Fibroblast of the conjunctiva (primary cell): ENCODE measurements at places on chromosomes 3 and 15.

DNA sequence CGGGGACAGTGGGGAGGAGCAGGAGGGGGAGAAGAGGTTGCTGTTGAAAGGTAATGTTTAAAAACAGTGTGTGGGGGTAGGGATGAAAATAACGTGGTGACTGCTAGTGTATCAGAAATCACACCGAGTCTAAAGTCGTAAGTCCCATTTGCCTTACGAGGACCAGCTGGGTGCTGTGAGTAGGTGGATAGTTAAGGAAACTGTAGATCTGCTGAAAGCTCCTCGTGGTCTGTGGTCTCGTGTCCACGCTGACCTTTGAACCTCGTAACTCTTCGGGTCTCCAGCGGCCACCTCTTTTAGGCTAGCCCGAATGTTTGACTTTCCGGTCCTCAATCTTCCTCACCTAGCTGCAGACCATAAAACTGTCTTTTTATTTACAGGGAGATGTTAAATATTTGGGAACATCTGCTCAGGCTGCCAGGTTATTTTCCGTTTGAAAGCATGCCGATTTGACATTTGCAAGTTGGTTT is 29.3 kb upstream of the ST3GAL6 start:
- no peak for DNase-seq

DNA sequence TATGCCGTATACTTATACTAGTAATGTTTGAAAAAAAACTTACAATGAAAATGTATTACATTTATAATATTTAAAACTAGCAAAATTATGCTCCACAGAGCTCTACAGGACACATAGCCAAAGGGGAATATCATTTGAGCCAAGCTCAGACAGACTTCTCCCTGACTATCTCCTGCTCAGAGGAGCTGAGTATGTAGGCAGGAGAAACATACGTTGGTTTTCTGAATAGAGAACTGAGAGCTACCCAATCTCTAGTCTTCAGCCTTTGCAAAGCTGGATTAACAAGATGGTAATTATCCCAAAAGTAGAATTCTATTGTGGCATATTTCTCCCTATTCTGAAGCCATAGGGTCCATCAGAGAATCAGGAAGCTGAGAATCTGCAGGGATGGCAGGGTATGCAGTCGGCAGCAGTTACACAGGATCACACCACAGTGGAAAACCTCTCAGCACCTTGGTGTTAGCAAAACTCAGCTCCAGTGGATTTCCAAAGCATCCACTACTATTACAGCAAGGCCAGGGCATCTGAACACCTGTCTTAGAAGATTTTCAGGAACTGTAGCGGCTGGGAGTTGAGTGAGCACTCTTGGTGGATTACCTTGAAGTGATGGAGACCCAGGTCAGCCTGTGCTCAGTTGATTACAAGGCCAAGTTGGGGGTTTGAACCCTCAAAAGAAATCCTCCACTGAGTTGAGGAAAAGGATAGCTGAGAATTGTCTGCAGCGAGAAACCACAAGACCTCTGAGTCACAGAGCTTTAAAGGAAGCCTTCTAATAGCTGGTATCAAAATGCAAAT is 30.1 kb downstream of the GPR15 start:
- no peak for DNase-seq

DNA sequence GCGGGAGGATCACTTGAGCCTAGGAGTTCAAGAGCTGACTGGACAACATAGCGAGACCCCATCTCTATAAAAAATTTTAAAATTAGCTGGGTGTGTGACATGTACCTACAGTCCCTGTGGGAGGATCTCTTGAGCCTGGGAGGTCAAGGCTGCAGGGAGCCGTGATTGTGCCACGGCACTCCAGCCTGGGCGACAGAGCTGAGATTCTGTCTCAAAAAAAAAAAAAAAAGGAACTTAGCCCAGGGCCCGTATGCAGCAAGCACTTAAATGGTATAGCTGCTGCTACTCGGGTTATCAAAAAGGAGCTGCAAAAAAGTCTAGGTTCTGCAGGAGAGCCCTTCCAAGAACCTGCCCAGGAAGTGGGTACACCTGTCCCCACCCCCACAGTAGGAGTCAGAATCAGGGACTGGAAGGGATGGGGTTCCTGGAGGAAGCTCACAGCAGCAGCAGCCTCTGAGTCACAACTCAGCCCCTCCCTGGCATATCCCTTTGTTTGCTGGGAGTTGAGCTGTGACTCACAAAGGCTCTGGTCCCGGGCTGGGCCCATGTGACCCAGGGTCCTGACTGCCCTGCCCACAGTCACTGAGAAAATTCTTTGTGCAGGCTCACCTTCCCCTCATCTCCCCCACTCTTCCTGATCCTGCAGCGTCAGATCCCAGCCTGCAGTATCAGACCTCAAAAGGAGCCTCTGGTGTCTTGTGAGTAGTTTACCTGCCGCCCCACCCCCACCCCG is at the start of gene SPATA12:
Gene SPATA12 (plus strand): TSS at position 576 of the 733 bp plus-strand sequence. CDS start 13,031 bp downstream, outside the sequence.
- DNase-seq, result peak; percentile 68

GRCh38 chr15:87816811-87817210 is 439.7 kb downstream of the NTRK3 start:
- peak; percentile 43 for DNase-seq

- peak; percentile 67 for DNase-seq
Observed at GRCh38 chr3:24508423-24508839, 13.8 kb upstream of the THRB start.

DNA sequence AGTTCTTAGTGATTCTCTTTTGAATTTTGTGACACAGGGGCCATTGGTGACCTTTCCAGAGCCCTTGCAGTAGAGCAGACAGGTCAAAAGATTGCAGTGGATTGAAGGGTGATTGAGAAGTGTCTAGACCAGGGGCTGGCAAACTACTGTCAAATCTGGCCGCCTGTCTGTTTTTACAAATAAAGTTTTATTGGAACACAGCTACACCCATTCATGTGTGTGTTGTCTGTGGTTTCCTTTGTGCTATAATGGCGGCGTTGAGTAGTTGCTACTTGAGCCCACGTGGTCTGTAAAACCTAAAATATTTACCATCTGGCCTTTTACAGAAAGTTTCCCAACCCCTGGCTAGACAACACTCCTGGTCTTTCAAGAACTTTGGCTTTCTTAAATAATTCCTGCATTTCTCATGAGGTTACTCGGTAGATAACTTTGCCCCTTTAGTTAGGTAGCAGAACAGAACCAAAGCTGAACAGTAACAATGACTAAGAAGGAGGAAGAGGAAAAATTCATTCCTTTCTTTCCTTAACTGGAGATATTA is 265.1 kb upstream of the NR2E3 start:
- DNase-seq, result no peak

DNA sequence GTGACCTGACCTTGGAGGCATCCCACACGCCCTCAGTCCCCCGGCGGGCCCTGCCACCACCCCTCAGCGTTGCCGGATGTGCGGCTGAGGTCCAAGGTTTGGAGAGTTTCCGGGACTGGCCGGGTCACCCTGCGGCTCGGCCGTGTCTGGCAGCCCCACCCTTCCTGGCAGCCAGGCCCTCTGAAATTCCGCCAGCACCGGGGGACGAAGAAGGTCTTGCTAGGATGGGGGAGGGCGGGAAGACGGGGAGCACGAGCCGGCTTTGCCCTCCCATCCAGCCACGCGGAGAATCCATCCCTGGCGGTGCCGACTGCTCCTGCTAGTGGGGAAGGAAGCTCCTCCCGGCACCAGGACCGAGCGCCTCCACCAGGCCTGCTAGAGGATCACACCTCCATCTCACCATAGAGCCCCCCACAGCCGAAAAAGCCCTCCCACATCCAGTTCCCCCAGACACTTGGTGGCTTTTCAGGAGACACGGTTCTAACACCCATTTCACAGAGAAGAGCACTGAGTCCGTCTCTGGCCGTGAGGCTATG is 81.5 kb downstream of the CPN2 start:
- DNase-seq, result peak; percentile 42

DNA sequence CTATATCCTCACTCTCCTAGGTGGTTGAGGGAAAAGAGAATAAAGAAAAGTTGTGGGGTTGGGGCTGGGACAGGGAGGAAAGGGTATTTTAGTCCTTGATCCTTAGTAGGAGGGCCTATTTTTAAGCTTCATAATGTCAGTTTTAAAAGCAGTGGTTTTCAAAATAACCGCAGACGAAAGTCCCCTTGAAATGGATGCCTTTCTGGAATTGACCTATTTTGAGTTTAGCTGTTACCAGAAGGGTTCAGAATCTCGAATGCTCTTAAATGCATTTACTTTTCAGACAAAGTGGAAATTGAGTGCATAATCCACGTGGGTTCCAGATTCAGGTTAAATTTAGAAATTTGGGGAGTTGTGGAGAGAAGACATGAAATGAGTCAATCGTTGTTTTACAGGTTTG is 16.6 kb downstream of the MAP2K1 start:
- no peak for DNase-seq

DNA sequence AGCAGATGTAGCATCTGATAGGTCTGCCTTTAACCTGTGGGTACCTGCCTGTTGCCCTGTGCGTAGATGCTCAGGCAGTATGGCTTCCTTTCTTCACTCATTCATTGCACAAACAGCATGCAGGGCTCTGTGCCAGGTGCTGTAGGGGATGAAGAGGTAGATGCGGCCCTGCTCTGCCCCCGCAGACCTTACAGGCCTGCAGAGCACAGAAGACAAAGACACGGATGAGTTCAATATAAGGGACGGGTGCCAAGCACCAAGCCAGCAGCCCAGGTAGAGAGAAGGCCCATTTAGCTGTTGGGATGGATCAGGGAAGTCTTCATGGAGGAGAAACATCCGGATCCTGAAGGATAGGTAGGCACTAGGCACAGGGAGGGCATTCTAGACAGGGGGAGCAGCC is 69.4 kb downstream of the AAGAB start:
- DNase-seq, result no peak

- DNase-seq, result no peak
Observed at GRCh38 chr3:38647217-38647970, 2.1 kb downstream of the SCN5A start.

DNA sequence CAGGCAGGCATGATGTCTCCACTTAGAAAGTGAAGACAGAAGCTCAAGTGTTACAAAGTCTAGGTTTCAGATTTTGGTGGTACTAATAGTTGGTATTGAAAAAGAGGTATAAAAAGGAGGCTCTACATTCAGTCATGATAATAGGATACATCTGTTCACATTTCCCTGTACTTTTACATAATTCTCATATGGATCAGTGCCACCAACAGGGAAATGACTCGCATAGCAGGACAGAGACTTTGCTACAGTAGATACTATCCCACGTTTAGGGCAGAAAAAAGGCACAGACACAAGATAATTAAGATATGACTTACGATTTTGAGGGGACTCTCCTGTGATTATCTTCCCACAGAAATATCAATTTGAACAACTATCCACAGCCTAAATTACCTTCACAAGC is 1062.9 kb upstream of the EPHA6 start:
- no peak for DNase-seq

DNA sequence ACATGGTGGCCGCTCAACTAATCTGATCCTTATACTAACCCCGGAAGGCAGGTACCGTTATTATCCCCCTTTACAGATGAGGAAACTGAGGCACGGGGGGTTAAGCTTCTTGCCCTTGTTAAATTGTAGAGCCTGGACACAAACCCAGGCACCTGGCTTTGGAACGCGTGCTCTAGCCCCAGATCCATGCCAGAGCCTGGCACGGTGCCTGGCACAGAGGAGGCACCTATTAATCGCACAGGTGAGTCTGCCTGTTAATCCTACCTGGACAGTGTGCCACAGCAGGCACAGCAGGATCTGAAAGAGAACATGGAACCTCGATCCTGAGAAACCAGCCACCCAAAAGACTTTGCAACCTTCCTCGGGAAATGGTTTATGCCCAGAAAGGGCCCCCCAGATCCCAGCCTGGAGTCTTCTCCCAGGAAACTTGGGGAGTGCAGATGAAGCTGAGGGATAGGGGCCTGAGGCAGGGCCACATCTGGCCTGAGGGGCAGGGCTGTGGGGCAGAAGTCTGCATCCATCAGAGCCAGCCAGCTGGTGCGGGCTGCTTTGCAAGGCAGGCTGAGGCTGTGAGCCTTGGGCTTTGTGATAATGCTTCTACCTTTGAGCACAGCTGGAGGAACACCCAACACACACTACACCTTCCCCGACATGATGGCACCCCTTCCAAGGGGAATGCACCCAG is 55.3 kb upstream of the SLC6A1 start:
- no peak for DNase-seq

DNA sequence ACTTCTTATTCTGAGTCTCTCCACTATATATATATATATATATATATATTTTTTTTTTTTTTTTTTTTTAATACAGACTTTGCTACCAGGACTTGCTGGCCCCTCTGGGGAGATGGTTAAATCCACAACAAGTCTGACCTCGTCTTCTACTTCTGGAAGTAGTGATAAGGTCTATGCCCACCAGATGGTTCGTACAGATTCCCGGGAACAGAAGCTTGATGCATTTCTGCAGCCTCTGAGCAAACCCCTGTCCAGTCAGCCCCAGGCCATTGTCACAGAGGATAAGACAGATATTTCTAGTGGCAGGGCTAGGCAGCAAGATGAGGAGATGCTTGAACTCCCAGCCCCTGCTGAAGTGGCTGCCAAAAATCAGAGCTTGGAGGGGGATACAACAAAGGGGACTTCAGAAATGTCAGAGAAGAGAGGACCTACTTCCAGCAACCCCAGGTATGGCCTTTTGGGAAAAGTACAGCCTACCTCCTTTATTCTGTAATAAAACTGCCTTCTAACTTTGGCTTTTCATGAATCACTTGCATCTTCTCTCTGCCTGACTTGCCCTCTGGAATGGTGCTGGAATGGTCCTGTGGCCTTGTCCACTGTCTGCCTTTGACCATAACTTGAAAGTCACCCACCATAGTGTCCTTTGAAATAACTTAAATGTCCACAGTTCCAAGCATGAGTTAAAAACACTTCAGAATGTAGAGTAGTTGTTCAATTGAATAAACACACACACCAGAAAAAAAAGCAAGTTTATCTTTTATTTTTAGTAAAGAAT is 32.4 kb downstream of the MLH1 start:
- no peak for DNase-seq

DNA sequence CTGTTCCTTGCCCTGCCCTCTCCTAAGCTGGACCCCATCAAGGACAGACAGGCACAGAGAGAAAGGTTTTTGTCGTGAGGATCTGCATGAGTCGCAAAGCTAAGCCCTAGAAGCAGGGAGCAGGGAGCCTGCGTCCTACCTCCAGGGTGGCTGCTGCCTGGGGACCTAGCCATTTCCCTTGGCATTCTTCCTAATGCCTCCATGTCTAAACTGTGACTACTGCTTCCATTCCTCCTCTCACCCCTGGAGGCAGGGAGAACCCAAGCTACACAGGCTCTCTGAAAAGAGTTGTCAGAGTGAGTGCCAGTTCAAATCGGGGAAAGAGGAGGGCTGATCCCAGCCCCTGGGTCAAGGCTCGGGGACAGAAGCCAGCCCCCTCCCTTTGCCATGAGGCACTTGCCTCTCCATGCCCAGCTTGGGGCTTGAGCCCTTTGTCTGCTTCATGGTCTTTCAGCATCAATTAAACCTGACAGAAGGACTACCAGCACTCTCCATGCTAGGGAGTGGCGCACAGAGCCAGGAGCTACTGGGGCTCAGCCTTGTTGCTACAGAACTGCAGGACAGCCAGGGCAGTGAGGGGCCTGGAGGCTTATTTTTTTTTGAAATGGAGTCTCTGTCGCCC is 2.4 kb downstream of the GCHFR start:
- no peak for DNase-seq
